A549 treated with AZD2906 at 1 μM for 4 hours (cell line): ENCODE measurements at places on chromosomes 2 and 18. TPM values are rescaled to one million over a fixed set of nuclear protein-coding genes. Genes with fewer than 3 reads are reported as not detected.

The ASAP2 gene
- 37.8 to 48.5 TPM (median 48.2 TPM) in 5 replicates for total RNA-seq

The SLC16A14 gene
- total RNA-seq, result 0.64 to 1.1 TPM (median 0.83 TPM) in 5 replicates

The CYTIP gene
- total RNA-seq, result 0.05 to 0.10 TPM (median 0.08 TPM) in 3 of 5 replicates, not detected in the others

The DQX1 gene
- 0.07 to 0.15 TPM (median 0.13 TPM) in 5 replicates for total RNA-seq
